ENCODE measurements at places on chromosomes 6 and 20.

DNA sequence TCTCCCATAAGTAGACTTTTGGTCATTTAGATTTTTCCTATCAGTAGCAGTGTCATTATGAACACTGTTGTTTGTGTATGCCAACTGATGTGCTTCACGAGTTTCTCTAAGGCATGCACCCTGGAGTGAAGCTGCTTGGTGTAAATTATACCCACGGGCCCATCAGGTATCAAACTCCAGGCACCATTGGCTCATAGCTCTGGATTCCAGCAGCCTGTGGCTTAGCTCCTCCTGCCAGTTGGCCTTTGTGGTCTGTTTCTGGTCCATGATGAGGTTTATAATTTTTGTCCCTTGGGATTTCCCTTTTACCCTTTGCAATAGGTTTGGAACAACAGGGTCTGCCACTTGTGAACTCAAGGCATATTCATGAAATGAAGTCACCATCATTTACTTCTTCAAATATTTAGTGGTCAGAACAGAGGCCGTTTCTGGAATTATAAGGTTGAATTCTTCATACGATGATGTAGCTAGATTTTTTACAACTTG lies 350.5 kb downstream of the PRL start:
- DNase-seq, result no peak

DNA sequence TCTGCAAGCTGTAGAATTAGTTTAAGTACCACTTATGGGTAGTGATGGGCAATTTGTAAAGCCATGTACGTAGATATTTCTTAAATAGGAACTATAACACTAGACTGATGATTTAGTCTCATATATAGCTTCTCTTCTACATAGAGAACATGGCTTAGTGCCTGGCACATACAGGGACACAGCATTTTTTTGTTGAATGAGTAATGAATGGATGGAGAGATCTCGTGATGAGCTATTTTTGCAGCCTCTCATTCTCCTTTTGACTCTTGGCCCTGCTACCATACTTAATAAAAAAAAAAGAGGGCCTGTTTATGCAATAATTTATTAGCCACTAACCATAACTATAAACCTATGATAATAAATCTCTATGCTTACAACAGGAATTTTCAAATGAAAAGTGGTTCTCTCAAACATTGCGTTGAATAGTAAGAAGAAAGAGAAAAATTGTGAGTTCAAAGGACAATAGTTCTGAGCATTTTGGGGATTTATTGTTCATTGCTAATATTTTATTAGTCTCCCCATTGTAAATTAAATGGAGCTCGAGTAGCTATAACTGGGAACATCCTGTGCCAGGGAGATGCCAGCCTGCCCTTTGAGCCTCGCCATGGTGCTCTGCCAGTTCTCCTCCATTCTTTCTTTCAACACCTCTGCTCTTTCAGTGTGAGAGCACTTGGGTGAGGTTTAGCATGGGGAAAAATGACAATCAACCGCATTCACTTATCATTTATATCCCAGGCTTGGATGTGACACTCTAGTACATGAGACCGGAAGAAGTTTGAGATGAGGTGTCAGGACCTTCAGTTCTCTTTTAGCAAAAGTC lies 14.7 kb upstream of the RCAN2 start:
- no peak for DNase-seq

DNA sequence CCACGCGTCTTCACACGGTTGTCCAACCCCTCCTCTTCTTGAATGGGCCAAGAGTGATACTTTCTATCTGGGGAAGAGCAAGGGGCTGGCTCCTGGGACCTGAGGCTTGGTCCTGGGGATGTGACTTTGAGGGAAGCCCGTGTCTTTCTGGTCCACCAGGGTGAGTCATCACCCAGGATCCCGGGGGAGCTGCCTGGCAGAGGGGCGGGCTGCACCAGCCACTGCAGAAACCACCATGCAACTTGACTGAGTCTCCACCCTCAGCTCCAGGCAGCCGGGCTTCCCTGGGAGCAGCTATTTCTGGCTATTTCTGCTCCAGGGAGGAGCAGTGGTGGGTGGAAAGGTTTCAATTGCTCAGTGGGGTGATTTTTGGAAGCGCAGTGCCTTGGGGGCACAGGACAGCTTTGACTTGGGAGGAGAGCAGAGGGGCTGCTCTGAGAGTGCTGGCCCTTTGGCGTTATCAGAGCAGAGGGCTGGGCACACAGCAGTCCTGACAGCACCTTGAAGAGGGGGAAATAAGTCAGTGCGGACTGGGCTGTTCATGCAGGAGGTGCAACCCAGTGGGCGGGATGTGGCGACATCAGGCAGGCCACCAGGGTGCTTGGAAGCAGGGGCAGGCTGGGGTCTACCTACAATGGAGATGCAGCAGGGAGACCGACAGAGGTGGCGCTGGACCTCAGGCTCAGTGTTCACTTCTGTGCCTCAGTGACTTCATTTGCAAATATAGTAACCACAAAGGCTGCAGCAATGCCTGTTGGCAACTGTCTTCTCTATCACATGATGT lies 45.1 kb upstream of the FAM83D start:
- DNase-seq, result no peak

DNA sequence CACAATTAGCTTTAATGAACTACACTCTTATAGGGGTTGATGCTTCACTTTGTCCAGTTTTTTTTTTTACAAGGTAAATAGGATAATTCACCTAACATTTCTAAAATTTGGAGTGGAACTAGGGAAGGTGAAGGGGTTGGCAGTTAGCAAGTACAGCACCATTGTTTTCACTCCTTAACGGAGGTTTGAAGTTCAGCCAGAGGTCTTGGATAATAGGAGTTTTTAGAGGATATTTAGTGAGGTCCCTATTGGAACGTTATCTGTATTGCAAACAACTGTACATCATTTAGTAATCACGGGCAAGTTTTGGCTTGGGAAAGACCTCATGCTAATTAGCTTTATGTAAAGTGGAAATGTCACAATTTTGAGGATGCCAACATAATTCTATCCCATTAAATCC lies 52.3 kb upstream of the TBX18 start:
- DNase-seq, result no peak

- peak; percentile 5 for DNase-seq
Observed at GRCh38 chr6:107894809-107895396, 63.1 kb downstream of the SEC63 start.

- DNase-seq, result no peak
Observed at GRCh38 chr6:66940003-66940402, 1233.0 kb upstream of the EYS start.

DNA sequence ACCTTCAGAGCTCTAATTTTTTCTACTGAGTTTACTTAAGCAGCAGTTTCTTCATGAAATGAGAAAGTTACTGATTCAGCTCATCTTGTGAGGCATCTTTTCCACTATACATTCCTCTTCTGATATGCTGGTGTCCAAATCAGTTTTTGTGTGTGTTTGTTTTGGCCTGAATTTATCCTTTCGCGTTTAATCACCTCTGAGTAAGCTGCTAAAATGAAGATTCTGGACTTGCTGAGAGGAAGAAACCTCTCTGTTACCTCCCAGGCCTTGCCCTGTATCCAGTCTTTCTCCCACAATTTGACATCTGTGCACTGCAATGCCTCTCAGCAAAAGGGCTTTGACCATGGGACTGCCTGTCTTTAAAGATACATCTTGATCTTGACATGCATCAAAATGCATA lies 536.2 kb upstream of the NRSN1 start:
- DNase-seq, result no peak

DNA sequence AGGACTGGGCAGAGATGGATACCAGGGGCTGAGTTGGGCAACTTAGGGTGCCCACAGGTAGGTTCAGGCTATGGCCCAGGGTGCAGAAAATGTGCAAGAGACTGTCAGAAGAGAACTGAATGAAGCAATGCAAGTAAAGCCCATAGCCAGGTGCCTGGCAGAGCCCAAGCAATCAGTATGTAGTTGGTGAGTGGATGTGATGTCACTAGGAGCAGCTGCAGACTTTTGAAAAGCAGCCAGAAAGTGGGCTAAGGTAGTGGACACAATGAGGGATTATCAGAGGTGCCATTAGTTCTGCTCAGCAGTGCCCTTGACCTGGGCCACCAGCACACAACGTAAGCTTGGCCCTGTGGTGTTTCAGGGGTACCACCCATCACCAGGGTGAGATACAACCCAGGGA lies 135.3 kb downstream of the SOBP start:
- no peak for DNase-seq

Data from left lung (tissue), 14 donors.